T follicular helper cell (primary cell): ENCODE measurements at places on chromosomes 2 and 18.
A peak's percentile ranks its signal among the peaks of the same experiment; 100 is the strongest.

GRCh38 chr18:44625386-44625785 is 55.3 kb upstream of the SETBP1 start:
- no peak for DNase-seq

GRCh38 chr18:78813936-78814710 is 165.5 kb upstream of the SALL3 start:
- no peak for DNase-seq

- no peak for DNase-seq
Observed at GRCh38 chr18:68459968-68460367, 254.9 kb downstream of the TMX3 start.

DNA sequence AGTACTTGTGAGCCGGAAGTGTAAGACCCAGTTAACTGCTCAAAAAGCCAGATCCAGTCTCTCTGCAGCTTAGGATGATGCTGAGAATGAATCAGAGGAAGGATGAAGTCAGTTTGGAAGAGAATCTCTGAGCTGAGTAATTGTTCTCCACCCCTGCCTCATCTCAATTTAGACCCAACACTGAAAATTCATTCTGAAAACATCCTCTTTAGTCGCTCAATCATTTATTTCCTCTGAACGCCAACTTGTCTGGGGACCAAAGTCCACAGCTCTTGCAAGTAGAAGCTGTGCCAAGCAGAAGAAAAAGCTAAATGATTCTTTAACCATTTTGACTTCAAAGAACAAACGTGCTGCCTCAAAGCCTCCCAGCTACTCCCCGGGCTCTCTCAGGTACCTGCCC is 177.1 kb upstream of the KLHL29 start:
- no peak for DNase-seq

GRCh38 chr2:236553522-236553921 is 16.1 kb upstream of the ACKR3 start:
- DNase-seq, result no peak

- no peak for DNase-seq
Observed at GRCh38 chr18:55047546-55047945, 88.3 kb upstream of the CCDC68 start.

DNA sequence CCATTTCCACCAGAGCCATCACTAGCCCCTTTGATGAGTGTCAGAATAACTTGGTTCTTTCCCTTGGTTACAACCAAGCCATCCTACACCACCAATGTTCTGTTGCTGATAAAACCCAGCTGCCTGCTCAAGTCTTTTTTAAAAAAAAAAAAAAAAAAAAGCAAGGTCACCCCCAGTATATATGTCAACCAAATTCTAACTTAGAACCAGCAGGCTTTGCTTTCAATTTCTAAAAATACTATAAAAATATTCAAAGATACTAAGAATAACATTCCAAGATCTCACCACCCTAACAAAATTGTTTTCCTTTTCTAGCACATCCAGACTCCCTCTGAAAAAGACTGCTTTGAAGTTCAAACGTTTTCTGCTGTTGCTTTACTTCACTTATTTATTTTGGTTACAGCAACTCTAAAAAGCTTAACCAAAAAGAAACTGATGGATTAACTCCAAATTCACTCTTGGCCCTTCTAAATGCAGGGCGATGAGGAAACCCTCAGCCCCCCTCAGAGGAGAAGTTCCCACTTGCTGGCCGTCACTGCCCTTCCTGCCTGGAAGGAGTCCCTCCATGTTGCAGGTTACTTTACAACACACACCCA is 10.9 kb downstream of the UXS1 start:
- DNase-seq, result no peak

DNA sequence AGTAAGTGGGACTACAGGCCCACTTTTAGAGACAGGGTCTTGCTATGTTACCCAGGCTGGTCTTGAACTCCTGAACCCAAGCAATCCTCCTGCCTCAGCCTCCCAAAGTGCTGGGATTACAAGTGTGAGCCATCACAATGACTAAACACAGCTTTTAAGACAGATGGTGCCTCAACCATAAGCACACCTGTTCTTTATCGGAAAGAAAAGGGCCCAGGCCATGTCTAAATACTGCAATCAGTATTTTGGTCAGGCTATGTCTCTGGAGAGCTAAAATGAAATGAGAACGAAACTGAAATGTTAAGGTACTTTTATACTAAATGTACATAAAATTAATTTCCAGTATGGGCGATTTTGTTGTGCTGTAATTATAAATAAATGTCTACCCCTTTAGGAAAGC is 69.5 kb upstream of the SPTBN1 start:
- no peak for DNase-seq

GRCh38 chr2:121910139-121910538 is 154.7 kb downstream of the TSN start:
- no peak for DNase-seq

DNA sequence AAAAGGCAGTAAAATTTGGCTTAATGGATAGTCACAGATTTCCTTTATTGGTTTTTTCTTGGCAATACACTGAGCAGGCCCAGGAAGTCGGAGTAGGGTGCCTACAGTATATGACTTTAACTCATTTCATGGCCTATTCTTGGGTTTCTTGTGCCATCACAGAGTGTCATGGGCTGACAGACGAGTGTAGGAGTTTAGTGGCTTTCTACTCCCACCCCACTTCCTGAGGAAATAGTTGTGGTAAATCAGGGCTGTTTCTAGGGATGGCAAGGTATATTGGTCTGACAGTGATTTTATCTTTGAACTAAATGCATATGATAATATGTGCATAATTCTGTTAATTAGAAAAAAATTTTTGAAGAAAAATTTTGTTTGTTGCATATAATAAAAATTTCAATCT is 100.1 kb downstream of the PLCL1 start:
- DNase-seq, result no peak

- no peak for DNase-seq
Observed at GRCh38 chr2:206482123-206482522, 38.8 kb downstream of the ADAM23 start.

GRCh38 chr2:203894262-203894661 is 26.7 kb downstream of the CTLA4 start:
- no peak for DNase-seq

DNA sequence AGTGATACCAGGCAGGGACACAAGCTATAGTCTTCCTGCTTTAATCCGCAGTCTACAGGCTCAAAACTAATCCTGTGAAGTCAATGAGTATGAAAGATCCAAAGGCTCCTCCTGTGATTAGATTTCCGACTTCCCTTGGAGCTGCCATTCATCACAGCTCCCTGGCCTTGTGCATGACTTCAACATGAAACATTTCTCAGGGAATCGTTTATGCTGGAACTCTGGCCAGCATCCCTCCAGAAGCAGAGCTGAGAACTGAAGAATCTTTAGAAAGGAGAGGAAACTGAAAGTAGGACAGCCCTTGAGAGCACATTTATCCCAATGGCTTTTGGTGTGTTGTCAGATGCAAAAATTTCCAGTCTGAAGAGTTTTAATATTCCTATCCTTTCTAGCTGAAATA is 84.3 kb upstream of the SESTD1 start:
- no peak for DNase-seq

- DNase-seq, result no peak
Observed at GRCh38 chr18:25133879-25134278, 218.1 kb downstream of the ZNF521 start.

DNA sequence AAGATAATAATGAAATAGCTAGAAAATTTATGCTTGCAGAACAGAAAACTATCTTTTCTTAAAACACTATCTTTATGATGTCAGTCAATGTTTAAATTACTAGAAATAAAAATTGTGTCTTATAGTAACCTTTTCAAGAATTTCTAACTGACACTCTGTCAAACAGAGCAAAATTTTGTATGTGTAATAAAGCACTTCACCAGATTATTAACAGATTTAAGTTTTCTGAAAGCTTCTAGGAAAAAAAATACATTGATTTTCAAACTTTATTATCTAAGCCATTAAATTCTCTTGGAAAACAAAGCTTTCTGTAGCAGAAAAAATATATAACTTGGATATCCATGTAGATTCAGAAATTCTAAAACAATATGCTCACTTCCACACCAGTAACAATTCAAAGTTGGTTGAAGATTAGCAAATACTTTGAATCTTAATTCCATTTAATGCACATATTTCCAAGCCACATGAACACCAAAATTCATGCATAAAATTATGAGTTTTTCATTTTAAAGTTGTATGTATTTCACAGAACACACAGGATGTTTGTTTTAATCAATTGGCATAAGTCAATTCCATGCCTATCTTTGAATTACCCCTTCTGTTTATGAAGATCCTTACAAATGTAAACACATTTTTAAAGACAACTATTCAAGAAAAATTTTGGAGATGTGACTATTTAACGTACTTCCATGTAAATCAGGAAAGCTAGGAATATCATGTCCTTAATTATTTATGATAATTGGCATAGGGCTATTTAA is 19.9 kb downstream of the FN1 start:
- DNase-seq, result no peak

DNA sequence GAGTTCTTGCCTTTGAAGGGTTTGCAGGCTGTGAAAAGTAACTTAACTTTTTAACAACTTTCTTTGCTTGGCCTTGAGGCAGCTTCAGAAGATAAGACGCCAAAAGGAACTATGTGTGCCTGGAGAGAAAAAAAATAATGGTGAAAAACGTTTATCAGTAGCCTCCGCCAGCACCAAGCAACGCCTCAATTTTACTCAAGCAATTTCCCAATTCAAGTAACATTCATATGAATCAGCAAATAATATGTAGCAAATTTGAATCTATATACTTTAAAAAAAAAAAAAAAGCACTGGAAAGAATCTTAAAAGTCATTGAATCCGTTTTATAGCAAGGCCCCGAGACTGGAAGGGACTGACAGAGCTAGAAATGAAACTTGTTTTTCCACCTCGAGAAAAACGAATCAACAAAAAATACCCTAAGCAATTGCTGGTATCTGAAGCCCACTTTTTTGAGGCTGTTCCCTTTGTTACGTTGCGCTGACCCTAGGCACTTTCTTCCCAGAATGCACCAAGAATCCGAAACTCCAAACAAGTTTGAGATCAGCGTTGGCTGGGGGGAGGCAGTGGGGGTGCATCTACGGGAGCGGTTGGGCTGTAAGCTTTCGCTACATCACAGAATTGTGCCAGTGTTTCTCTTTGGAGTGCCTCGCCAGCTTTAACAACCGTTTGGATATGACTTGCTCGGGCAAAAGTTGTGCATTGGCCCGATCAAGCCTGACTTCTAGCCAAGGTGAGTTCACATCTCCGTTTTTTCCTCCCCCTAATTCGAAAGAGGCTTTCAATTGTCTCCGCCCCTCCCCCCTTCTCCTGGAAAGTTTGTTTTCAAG is 2.7 kb upstream of the TGIF1 start:
- DNase-seq, result no peak

DNA sequence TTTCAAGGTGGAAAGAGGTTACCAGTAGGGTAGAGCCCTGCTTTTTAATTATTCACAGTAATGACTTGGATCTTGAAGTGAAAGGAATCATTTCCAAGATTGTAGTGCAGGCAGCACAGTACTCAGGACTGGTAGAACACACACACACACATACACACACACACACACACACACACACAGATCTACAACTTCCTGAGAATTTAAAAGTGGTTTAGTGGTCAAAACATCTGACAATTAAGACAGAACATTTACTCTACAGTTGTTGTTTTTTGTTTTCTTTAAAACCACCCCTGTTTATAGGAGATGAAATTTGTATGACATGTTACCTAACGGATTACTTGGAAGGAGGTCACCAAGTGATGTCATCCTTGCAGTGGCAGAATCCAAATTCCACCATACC is 146.7 kb upstream of the VRK2 start:
- DNase-seq, result no peak

GRCh38 chr2:16203069-16203468 is 262.7 kb downstream of the MYCN start:
- no peak for DNase-seq

GRCh38 chr2:11477994-11478393 is 12.0 kb upstream of the E2F6 start:
- DNase-seq, result peak; percentile 74

DNA sequence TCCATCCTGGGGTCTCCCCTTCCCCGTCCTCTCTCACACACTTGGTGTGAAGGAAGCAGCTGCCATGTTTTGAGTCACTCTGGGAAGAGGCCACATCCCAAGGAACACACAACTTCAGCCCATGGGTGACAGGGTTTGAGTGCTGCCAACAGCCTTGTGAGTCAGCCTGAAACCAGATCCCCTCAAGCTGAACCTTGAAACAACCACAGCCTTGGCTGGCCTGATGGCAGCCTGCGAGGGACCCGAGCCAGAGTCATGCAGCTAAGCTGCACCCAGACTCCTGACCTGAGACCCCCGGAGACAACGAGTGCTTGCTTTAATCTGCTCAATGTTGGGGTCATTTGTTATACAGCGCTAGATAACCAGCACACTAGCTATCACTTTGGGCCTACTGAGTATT is 19.3 kb upstream of the MC2R start:
- DNase-seq, result no peak

GRCh38 chr2:219514196-219514761 is at the start of gene ASIC4:
ASIC4 (plus strand) TSS chr2:219514482; CDS start chr2:219514725, 243 bp downstream.
- no peak for DNase-seq

DNA sequence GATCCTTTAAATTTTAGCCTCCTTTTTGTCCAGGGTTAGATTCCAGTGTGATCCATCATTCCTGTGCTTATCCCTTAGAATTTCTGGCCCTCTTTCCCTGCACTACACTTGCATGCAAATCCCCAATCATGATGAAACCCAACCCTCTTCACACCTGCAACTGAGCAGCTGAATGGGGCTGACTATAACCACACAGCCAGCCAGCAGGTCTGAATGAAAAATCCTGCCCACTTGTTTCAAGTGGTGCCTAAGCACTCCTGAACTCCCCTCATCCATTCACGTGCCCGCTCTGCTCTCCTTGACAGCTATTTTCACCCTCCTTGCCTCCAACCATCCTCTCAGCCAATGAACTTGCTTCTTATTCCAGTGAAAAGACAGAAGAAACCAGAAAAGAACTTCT is 80.5 kb upstream of the AFF3 start:
- DNase-seq, result no peak

GRCh38 chr2:111896024-111896423 is 2.4 kb upstream of the MERTK start:
- no peak for DNase-seq

DNA sequence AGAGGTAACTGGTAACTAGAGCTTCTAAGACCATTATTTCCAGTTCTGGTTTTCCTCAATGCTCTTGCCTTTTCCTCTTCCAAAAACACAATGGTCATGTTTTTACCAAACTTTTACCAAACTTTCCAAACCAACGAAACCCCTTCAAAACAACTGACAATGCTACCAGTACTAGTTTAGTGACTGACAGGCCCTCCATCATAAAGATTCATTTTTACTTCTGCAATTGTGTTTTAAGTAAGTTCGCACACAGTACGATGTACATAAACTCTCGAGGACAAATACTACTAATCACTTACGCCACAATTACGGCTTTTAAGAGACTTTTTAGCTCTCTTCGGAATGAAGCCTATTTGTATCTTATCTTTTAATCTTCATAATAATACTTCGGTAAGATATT is 900 bp downstream of the C18orf32 start:
- no peak for DNase-seq
